Activated T-cell treated with anti-CD3 and anti-CD28 coated beads, Interleukin-2, amount 50 U/mL, for 72 hours (primary cell): ENCODE measurements at places on chromosomes 7 and 10. TPM values are rescaled to one million over a fixed set of nuclear protein-coding genes. Genes with fewer than 3 reads are reported as not detected.

Gene LRRC18
- not detected for total RNA-seq

Gene ATRNL1
- total RNA-seq: 0.23 TPM

Gene STN1
- 52.0 TPM for total RNA-seq

Gene PVRIG
- total RNA-seq: 26.7 TPM

Gene OPALIN
- not detected for total RNA-seq

Gene TPST1
- total RNA-seq: 2.3 TPM

- H3K27ac ChIP-seq: no peak overlapping the region
- H3K4me1 ChIP-seq: no peaks in the 10 kb centered on the region
- no peak for DNase-seq
- H3K4me3 ChIP-seq: no peak overlapping the region
- H3K36me3 ChIP-seq: peaks cover 10% of the 10 kb centered on the region
- no peaks in the 10 kb centered on the region for H3K27me3 ChIP-seq
Measured at GRCh38 chr10:15783941-15784636, 64.4 kb upstream of the ITGA8 start.

GRCh38 chr7:43479042-43479441 lies 103.9 kb upstream of the STK17A start:
- DNase-seq: no peak
- no peaks in the 10 kb centered on the region for H3K4me1 ChIP-seq
- no peak overlapping the region for H3K4me3 ChIP-seq
- H3K27me3 ChIP-seq: peaks cover 9% of the 10 kb centered on the region
- no peaks in the 10 kb centered on the region for H3K36me3 ChIP-seq

DNA sequence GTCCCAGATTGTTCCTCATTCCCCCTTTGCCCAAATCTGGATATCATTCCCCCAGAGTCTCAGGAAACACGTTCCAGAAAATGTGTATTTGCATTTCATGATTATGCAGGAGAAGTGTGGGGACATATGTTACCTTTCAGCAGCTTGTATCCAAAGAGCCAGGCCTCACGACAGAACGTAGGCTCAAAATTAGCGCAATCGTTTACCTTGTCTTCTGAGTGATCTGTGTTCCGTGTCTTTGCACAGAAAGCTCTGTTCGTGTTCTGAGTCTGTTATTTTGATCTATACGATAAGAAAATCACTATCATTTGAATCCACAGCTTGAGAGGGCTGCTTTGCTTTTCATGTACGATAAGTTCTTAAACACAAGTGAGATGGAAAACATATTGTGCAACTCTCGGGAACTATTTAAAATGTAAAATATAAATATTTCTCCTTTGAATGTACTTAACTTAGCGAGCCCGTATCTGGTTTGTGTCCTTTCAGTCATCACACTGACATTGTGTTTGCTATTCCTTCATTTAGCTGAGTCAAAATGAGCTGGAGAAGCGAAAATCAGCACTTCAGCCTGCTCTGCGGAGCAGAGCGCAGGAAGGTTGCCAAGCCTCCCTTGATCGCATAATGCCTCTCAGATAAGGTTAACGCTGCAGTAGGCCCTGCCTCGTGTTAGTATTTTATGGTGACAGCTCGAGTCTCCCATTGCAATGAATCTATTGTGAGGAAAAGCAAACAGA lies 80.2 kb upstream of the CACNB2 start:
- no peak overlapping the region for H3K4me3 ChIP-seq
- no peaks in the 10 kb centered on the region for H3K36me3 ChIP-seq
- H3K27me3 ChIP-seq: no peaks in the 10 kb centered on the region
- H3K27ac ChIP-seq: no peak overlapping the region
- H3K4me1 ChIP-seq: no peaks in the 10 kb centered on the region

DNA sequence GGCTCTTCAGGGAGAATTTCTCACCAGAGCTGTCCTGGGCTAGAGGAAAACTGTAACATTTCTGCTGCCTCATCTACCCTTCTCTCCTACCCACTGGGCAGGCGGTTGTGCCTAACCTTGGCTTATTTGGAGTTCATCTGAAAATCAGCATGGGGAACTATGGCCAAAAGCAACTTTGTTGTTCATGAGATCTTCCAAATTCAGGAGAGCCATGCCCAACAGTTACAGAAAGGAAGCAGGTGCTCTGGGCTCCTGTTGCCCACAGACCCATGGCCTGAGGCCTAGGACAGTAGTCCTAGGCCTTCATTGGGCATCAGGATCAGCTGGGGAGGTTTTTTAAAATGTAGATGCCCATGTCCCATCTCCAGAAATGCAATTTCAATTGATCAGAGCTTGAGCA lies 85.2 kb downstream of the GRID1 start:
- H3K4me3 ChIP-seq: no peak overlapping the region
- H3K27me3 ChIP-seq: no peaks in the 10 kb centered on the region
- DNase-seq: no peak
- no peaks in the 10 kb centered on the region for H3K4me1 ChIP-seq
- no peaks in the 10 kb centered on the region for H3K36me3 ChIP-seq
- H3K27ac ChIP-seq: no peak overlapping the region

- peak overlapping the region; percentile 99 for H3K4me3 ChIP-seq
- peak; percentile 85 for DNase-seq
- no peaks in the 10 kb centered on the region for H3K27me3 ChIP-seq
- H3K27ac ChIP-seq: peak overlapping the region; percentile 100
- peaks cover 29% of the 10 kb centered on the region for H3K36me3 ChIP-seq
Measured at GRCh38 chr7:131107337-131108211, 220.1 kb upstream of the MKLN1 start.

GRCh38 chr7:87216701-87217508 lies 2.6 kb downstream of the TMEM243 start:
- H3K36me3 ChIP-seq: peaks cover 5% of the 10 kb centered on the region
- DNase-seq: peak; percentile 62
- peaks cover 11% of the 10 kb centered on the region for H3K27me3 ChIP-seq
- peaks cover 59% of the 10 kb centered on the region for H3K4me1 ChIP-seq

DNA sequence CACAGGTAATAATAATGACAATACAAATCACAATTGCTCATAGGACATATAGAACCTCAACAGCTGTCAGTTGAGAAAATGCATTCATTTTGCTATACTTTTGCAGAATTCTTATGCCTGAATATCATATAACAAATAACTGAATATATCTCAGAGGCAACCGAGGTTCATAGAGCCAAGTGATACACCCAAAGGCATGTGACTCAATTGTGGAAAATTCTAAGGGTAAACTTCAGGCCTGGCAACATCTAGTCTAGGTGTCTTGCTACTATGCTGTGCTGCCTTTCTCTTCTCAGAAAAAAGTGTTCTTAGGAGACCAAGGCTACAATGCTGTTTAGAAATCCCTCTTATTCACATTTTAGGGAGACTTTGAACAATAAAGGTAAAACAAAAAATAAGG lies 270.7 kb downstream of the BAMBI start:
- no peak overlapping the region for H3K4me3 ChIP-seq
- no peaks in the 10 kb centered on the region for H3K36me3 ChIP-seq
- no peaks in the 10 kb centered on the region for H3K4me1 ChIP-seq
- no peak for DNase-seq

GRCh38 chr7:100509231-100509630 lies 25.5 kb downstream of the NYAP1 start:
- no peaks in the 10 kb centered on the region for H3K4me1 ChIP-seq
- no peaks in the 10 kb centered on the region for H3K27me3 ChIP-seq
- H3K27ac ChIP-seq: no peak overlapping the region
- H3K36me3 ChIP-seq: no peaks in the 10 kb centered on the region
- DNase-seq: no peak

DNA sequence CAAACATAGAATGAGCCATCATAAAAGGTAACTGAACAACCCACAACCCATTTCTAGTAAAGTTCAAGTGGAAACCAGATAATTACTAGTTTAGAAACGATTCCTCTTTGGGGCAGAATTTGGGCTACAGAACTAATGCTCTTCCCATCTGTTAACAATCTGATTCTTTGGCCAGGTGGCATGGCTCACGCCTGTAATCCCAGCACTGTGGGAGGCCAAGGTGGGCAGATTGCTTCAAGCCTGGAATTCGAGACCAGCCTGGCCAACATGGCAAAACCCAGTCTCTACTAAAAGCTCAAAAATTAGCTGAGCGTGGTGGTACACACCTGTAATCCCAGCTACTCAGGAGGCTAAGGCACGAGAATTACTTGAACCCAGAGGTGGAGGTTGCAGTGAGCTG lies 18.5 kb downstream of the CYP51A1 start:
- no peak for DNase-seq
- peaks cover 6% of the 10 kb centered on the region for H3K36me3 ChIP-seq
- no peak overlapping the region for H3K27ac ChIP-seq

DNA sequence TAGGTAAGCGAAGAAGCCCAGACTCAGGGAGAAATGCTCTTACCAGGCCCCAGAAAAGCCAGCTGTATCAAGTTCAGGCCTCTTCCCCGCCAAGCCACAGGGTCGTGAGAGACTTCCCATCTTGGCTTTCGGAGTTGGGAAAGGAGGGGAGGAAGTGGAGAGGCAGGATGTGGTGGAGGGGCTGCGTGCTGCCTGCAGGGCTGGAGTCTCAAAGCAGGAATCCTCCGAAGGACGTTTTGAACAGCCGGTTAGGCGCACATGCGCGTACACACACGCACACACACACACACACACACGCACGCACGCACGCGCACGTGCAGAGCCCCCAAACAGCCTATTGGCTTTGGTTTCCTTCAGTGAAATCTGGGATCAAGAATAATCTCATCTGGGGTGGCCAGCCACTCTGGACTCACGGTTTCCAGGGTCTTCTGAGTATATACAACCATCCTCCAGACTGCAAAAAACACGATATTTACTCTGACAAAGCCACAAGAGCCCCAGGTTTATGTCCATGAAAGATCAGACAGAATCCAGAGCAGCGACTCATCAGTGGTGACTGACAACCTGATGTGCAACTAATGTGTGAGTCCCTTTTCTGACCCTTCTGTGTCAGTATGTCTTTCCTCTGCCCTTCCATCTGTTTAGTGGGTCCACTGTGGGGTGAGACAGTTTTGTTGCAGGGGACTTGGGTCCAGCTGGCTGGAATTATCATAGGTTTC lies 115.0 kb upstream of the ZNF438 start:
- no peak overlapping the region for H3K27ac ChIP-seq
- no peaks in the 10 kb centered on the region for H3K36me3 ChIP-seq
- peak; percentile 37 for DNase-seq
- H3K4me1 ChIP-seq: peaks cover 31% of the 10 kb centered on the region

- H3K36me3 ChIP-seq: no peaks in the 10 kb centered on the region
- no peak overlapping the region for H3K27ac ChIP-seq
- H3K4me1 ChIP-seq: no peaks in the 10 kb centered on the region
- H3K4me3 ChIP-seq: no peak overlapping the region
- no peak for DNase-seq
Measured at GRCh38 chr10:127300868-127301321, 104.5 kb upstream of the INSYN2A start.

DNA sequence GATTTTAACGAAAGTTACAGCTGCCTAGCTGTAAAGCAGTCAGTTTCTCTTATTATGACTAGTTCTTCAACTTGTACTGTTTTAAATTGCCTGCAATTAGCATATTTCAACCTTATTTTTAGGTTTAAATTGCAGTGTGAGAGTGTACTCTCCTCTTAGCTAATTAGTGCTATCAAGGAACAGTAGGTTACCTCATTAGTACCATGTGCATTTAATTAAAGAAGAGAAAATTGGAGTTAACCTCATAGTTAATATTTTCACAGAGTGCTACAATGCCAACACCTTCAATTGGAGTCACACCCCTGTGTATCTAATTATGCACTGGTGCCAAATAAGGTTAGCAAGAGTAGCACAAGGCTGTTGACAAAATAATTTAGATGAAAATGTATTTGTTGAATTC lies 154.6 kb downstream of the FOXP2 start:
- no peak overlapping the region for H3K27ac ChIP-seq
- H3K4me1 ChIP-seq: no peaks in the 10 kb centered on the region
- no peaks in the 10 kb centered on the region for H3K27me3 ChIP-seq

DNA sequence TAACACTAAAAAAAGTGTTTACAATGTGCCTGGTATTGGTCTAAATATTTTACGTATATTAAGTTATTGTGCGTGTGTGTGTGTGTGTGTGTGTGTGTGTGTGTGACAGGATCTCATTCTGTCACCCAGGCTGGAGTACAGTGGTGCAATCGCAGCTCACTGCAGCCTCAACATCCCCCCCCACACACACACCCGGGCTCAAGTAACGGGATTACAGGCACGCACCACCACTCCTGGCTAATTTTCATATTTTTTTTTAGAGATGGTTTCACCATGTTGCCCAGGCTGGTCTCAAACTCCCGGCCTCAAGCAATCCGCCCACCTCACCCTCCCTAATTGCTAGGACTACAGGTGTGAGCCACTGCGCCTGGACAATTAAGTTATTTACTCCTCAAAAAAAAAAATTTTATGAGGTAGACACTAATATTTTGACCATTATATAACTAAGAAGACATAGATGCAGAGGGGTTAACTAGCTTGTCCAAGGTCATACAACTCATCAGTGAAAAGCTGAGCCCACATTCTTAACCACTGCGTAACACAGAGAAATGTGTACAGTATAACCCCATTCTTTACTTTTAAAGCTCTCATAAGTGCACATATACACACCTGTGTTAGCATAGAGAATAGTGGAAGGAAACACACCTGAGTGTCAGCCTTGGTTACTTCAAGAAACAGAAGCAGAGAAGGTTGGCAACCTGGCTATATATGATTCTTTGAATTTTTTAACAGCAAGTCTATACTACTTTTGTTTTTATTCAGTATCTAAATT lies 35.0 kb downstream of the DNAJC12 start:
- H3K27me3 ChIP-seq: peaks cover 6% of the 10 kb centered on the region
- no peak for DNase-seq
- H3K27ac ChIP-seq: peak overlapping the region; percentile 96
- H3K36me3 ChIP-seq: no peaks in the 10 kb centered on the region

GRCh38 chr7:155381852-155382801 lies 75.8 kb upstream of the EN2 start:
- DNase-seq: no peak
- peaks cover 25% of the 10 kb centered on the region for H3K4me1 ChIP-seq
- H3K4me3 ChIP-seq: no peak overlapping the region
- peaks cover 2% of the 10 kb centered on the region for H3K36me3 ChIP-seq
- no peak overlapping the region for H3K27ac ChIP-seq

GRCh38 chr7:92691578-92691977 lies 101.4 kb upstream of the FAM133B start:
- H3K36me3 ChIP-seq: peaks cover 60% of the 10 kb centered on the region
- DNase-seq: no peak
- peaks cover 62% of the 10 kb centered on the region for H3K4me1 ChIP-seq

DNA sequence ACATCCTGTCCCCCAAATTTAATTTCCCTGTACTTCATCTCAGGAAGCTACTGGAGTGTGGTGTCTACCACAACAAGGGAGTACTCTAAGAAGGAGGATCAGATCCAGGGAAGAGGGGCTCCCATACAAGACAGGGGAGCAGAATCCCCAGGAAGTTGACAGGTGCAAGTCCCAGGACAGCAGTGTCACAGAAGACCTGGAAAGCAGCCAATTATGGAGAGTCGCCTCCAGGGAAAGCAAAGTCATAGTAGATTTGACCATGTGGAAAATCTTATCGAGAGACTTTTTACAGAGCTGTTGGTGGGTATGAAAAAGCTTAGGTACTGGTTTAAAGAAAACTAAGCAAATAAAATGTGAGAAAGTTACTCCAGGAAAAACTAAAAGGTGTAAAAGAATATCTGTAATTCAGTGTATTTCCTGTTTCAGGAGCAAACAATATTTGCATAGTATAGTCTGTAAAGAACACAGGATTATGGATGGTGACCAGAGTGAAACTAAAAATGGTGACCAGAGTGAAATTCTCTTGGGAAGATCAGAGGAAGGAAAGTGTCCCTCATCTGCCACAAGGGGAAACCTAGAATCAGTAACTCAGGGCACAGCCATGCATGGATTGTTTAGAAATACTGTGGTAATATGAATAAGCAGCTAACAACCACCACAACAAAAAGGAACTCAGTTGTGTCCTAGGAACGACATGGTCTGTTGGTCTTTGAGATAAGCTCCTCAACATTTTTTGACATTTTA lies 44.5 kb downstream of the LANCL2 start:
- no peaks in the 10 kb centered on the region for H3K27me3 ChIP-seq
- no peak overlapping the region for H3K27ac ChIP-seq
- no peak for DNase-seq

GRCh38 chr10:97279121-97279815 lies 13.2 kb downstream of the ARHGAP19 start:
- no peak overlapping the region for H3K4me3 ChIP-seq
- DNase-seq: no peak
- H3K27me3 ChIP-seq: no peaks in the 10 kb centered on the region
- H3K36me3 ChIP-seq: no peaks in the 10 kb centered on the region
